ENCODE measurements at places on chromosomes 5 and 9.

GRCh38 chr5:54171645-54172384 lies 138.6 kb downstream of the ARL15 start:
- no peak for ATAC-seq

DNA sequence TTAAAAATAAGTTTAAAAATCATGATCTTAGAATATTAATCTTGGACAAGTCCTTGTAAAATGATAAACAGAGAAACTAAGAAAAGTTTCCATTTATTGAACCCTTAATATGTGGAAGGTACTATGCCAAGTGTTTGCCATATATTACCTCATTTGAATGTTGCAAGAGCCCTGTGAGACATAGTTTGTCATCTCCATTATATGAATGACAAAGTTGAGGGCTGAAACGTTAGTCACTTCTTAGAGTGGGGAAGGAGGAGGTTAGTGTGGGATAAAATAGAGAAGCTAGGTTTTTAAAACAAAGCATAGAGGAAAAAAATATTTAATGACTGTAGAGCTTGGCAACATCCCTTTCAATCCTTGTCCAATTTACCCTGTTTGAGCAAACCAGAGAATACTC lies 2.0 kb downstream of the TNC start:
- no peak for ATAC-seq

DNA sequence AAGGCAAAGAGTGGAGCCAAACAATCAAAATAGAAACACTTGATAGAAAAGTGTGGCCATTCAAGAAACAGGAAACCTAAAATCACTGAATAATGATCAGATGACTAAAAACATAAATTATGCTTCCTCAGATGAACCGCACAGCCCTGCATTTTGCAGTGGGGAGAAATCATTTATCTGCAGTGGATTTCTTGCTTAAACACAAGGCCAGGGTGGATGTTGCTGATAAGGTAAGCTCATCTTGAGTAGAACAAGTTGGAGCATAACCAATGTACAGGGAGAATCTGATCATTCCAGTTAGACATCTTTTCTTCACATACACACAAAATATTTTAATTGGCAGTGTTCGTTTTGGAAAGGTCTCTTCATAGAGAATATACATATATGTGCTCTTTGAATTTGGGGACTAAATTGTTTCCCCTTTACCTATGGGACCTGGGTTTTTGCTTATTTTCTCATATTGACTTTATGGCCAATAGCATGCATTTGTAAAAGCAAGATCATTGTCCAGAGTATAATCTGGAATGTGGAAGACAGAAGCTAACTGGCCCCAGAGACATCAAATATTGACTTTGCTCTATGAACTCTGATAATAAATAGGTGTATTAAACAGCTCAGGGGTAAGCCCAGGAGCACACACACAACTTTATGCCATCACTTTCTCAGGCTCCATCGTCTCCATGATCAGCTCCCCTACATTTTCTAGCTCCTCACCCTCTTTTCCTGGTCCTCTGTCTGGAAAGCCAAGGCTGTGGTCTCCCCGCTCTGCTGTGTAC lies 9.1 kb downstream of the ANKDD1B start:
- ATAC-seq = no peak

DNA sequence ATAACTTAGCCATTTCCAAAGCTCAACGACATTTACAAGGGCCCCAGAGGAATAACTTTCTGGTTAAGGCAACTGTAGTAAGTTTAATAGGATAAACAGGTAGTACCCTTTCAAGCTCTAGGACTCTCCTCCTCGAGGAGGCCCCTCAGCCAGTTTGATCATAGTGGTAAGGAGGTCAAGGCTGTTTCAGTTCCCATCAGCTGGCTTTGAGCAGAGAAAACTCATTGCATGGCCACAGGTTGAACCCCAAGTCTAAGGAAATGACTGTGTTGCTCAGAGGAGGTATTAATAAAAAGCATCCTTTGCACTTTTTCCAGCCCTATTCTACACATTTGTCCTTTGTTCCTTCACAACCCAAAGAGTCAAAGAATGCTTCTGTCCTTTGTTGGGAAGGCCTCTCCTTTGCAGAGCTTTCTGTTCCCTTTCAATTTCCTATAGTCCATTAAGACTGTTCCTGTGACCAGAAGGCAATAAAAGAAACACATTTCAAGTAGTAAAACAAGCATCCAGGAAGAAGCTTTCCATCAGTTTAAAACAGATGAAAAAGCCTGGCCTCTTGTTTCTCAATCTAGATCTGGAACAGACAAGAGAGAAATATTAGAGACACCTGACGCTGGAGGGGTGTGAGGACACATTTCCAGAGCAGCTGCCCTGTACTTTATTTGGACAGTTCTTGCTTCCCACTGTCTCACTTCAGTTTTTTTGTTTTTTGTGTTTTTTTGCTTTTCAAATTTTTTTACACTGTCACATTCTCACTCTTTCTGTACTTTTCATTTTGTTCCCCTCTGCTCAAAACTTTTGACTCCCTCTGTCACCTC lies 54.1 kb downstream of the PRRC1 start:
- ATAC-seq = no peak

DNA sequence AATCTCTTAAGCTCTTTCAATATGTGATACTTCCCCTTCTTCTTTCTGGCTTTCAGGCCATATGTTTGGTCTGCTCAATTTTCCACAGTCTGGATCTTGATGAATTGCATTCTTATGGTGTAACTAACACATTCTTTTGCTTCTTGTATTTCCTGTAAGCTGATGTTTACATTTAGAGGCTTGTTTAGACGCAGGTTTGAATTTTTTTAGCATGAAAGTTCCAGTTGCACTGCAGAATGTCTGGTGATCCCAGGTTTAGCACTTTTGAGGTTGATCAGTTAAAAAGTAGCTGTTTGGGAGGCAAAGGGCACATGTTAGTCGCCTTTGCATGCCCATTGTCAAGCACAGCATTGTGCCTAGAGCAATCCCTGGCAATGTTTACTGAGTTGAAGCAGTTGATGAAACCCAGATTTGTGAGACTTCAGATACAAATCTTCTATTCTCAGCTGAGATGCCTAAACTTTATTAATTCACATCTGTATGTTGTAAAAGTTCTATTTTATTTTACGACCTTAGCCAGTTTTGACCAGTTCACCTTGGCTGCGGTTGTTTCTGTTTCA lies 59.6 kb upstream of the SPATA31C2 start:
- ATAC-seq = no peak

DNA sequence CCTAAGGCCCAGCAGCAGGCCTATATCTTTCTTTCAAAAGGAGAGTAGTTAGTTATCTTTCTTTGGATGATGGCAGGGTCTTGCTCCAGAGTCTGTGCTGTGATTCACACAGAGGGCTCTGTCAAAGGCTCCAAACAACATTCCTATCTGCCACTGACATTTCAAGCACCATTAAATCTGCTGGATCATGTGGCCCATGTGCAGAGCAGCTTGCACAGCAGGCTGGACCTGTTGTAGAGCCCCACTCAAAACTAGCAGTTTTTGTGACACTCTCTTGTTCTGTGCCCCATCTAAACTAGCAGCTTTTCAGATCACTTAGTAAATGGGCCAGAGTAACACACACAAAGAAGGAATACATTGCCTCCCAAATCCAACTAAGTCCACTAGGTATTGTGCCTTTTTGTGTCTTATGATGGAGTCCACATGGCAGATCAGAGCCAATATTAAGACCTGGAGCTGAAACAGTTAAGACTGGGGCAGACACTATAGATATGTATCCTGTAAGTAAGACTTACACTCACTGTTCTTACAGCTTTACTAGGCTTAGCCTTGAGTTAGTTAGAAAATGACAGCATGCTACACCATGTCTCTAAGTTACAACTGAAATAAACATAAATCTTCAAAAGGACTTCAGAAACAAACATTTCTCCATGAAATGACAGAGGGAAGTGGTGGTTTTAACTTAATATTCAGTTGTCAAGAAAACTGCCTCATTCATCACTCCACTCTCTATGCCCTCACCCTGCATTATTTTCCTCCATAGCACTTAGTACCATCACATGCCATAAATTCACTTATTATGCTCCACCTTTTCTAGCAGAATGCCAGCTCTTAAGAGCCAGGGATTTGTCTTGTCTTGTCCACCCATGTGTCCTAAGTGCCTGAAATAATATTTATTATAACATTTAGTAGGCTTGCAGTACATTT lies 400.9 kb downstream of the RAB3C start:
- ATAC-seq = no peak

- no peak for ATAC-seq
Measured at GRCh38 chr5:109242518-109242917, 167.3 kb downstream of the PJA2 start.

- ATAC-seq = no peak
Measured at GRCh38 chr5:171518916-171519315, 99.5 kb downstream of the FGF18 start.

DNA sequence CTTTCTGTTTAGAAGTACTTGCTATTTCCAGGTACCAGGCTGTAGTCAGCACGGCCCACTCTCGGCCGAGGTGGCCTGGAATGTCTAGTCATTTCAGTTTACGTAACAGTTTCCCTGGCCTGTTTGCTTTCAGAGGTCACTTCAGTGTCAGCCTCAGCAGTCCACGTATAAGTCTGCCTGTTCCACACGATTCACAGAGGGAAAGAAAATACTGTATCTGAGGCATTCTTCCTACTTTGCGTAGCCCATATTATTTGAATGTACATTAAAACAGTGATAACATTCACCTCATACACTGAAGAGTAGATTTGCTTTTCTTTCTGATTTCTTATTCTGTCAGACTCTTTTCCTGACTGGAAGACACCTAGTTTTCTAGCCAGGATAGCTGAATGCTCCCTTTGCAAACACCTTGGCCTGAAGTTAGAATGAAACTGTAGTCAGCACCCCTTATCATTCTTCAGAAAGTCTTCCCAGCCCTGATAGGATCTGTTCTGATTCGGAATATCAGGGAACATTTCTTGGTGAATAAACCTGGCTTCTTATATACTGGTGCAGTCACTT lies 140.9 kb downstream of the AOPEP start:
- ATAC-seq = no peak

- ATAC-seq = no peak
Measured at GRCh38 chr5:174020928-174021304, 24.6 kb upstream of the NSG2 start.

DNA sequence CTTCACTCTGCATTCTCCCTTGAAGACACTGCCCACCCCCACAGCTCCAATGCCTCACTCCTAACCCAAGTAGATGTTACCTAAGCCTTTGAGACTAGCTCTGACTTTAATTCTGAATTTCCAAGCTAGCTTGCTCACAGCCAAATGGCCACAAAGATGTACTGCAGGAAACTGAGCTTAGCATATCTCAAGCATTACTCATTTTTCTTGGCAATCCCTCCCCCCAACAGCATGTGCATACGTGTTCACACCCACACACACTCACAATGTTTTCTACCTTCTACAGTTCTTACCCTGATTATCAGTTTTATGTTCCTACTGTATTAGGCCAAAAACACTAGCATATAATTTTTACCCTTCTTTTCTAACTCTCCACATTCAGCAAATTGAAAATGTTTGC lies 13.7 kb upstream of the GRIA1 start:
- ATAC-seq = no peak

- no peak for ATAC-seq
Measured at GRCh38 chr5:129977810-129978209, 73.5 kb downstream of the CHSY3 start.

DNA sequence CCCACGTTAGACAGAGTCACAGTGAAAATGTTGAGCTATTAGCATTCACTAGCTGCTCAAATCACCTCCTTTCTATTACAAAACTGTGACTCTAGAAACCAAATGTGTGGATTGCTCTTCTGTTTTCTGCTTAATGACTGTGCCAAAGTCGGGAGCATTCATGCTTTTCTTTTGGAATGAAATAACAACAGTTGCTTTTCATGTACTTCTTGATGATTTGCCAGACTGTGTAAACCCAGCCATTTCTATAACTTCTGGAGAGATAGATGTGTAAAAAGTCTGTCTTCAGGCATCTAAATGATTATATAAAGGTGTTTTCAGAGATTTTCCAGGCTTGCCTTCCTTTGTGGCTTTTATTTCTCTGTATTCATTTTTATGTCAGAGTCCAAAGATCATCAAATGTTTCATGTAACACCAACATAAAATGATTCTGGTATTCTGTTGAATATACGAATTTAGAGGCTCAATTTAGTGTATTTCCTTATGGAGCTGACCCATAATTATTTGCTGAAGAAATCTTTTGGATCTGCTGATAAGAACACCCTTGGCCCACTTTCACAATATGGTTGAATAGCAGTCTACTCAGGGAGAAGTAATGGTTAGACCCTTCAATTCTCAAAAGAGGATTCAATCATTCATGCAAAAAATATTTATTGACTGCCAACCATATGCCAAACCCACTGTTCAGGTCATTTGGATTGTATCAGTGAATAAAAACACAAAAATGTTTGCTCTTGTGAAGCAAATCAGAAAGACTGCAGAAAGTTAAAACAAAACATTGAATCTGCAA lies 581.2 kb downstream of the CDH18 start:
- ATAC-seq = no peak

DNA sequence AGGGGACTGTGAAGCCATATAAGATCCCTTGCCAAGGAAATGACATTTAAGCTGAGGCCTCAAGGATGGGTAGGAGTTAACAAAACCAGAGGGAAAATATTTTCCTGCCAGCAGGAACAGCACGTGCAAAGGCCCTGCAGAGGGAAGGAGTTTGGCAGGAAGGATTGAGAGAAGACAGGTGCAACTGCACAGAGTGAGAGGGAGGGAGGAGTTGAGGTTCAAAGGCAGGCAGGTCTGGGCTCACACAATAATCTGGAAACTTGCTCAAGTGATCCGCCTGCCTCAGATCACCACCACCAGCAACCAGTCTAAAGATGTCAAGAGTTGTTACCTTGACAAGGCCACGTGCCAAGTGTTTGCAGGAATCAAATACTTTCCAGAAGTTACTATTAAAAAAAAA lies 31.1 kb upstream of the PWWP2A start:
- ATAC-seq = no peak

GRCh38 chr5:156556666-156557406 lies 229.9 kb downstream of the SGCD start:
- ATAC-seq = no peak

DNA sequence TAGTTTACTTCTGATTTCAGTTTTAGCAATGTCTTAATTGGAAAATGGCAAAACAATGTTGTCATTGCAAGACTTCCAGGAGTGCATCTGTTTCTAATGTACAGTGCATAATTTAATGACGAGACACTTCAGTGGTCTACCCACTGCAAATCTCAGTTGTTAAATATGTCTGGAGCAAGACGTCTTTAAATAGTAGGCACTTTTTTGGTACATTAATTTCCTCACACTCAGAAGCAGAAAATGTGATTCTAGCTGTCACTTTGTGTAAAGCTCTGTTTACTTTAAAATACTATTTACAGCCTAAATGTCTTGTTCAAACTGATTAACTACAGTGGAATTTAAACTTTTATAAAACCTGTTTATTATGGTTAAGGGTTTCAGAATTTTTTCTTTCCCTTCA lies 815.5 kb downstream of the TLE1 start:
- ATAC-seq = no peak

GRCh38 chr9:34124926-34125325 lies 1.6 kb downstream of the DCAF12 start:
- ATAC-seq = no peak

GRCh38 chr9:91033797-91034196 lies 232.2 kb downstream of the SYK start:
- ATAC-seq = peak; percentile 47

Measured in activated CD4-positive, CD25-positive, alpha-beta regulatory T cell treated with anti-CD3 and anti-CD28 coated beads, Interleukin-2, amount 50 U/mL, for 24 hours (primary cell).